ENCODE measurements at places on chromosomes 2 and 18.

- no peak for DNase-seq
These were observed 48.5 kb downstream of the SERPINB7 start for GRCh38 chr18:63823516-63824219.

GRCh38 chr2:199659207-199659606 is 191.8 kb downstream of the FTCDNL1 start:
- DNase-seq = peak; percentile 3

GRCh38 chr2:101706121-101706818 is 8.8 kb downstream of the MAP4K4 start:
- no peak for DNase-seq

DNA sequence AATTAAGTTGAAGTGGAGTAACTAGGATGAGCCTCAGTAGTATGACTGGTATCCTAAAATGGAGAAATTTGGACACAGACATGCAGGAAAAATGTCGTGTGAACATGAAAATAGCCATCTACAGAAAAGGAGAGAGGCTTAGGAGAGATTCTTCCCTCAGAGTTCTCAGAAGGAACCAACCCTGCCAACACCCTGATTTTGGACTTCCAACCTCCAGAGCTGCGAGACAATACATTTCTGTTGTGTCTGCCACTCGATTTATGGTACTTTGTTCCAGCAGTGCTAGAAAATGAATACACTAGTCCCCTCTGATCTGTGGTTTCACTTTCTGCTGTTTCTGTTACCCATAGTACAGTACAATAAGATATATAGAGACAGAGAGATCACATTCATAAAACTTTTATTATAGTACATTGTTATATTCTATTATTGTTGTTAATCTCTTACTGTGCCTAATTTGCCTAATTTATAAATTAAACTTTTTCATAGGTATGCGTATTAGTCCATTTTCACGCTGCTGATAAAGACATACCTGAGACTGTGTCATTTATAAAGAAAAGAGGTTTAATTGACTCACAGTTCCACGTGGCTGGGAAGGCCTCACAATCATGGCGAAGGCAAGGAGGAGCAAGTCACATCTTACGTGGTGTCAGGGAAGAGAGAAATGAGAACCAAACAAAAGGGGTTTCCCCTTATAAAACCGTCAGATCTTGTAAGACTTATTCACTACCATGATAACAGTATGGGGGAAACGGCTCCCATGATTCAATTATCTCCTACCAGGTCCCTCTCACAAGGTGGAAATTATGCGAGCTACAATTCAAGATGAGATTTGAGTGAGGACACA is 41.3 kb downstream of the PLEKHA3 start:
- no peak for DNase-seq

DNA sequence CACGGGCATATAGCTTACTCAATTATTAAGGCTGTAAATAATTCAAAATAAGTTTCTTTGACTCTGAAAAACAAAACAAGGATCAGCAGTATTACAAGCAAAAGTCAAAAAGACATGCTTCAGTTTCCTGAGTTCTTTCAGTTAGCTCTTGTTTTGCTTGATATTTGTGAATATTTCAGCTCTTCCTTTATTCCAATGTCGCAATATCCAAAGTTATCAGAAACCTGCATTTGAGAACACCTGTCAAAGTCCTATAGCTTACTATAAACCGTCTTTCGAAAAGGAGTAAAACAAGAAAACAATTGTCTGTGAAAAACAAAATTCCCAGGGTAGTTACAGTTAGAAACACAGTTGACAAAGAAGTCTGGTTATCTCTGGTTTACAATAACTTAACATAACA is 14.7 kb downstream of the CYP27A1 start:
- DNase-seq = no peak

- DNase-seq = no peak
These were observed 23.4 kb upstream of the UGP2 start for GRCh38 chr2:63818271-63818670.

GRCh38 chr2:111007757-111008688 is 112.7 kb upstream of the BCL2L11 start:
- no peak for DNase-seq

GRCh38 chr2:226337941-226338600 is 461.5 kb downstream of the IRS1 start:
- DNase-seq = no peak

GRCh38 chr2:161173541-161174194 is 13.4 kb downstream of the TANK start:
- DNase-seq = no peak

GRCh38 chr2:29336341-29337241 is 221.4 kb downstream of the CLIP4 start:
- no peak for DNase-seq

DNA sequence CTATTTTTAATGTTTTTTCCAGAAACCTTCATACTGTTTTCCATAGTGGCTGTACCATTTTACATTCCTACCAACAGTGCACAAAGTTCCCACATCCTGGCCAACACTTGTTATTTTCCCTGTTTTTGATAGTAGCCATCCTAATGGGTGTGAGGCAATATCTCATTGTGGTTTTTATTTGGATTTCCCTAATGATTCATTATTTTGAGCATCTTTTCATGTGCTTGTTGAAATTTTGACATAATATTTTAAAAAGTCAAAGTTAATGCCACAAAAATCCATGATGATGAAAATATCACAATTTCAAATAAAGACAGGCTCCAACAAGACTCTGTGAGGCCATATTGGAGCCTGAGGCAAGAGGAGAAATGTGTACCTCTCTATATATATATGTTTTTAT is 50.2 kb downstream of the VWA3B start:
- no peak for DNase-seq

DNA sequence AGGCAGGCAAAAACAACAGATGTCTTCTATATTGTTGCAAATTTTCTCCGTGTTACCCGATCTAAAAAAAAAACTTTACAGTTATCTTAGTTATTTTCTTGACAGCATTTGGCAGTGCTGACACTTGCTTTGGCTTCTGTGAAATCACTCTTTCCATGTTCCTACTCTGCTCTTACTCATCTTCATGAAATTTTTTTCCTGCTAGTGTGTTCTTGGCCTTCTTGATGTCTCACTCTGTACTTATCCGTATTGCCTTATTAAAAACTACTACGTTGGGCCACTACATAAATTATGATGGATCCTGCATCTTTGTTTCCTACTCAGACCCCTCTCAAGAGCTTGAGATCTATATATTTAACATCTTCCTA is 134.4 kb downstream of the IKZF2 start:
- DNase-seq = no peak

DNA sequence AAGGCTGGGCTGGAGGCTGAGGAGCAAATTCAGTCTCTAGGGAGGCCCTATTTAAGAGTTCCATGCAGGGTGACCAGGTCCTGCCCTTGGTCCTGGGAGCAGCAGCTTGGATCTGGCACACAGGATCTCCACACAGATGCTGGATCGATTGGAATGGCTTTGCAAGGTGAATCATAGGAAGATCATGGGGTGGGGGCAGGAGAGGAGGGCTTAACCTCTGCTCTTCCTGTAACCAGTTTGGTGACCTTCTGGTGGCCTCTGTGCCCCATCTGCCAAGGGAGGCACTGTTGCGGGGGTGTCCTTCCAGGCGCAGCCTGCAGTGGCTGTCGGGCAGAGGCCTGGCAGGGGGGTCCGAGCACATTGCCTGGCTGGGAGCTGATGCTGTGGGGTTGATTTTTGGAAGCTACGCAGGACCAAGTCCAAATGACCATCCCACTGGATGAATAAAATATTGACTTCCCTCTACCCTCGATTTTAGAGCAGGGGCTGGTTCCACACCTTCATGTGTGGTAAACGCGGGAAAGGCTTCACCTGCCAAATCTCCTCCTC is 79.7 kb downstream of the EDAR start:
- no peak for DNase-seq

- DNase-seq = no peak
These were observed 110.1 kb downstream of the LYPD1 start for GRCh38 chr2:132559921-132560320.

GRCh38 chr2:9844576-9844975 is 1.3 kb downstream of the TAF1B start:
- no peak for DNase-seq

- DNase-seq = no peak
These were observed 718 bp upstream of the TNP1 start for GRCh38 chr2:216860426-216861137.

DNA sequence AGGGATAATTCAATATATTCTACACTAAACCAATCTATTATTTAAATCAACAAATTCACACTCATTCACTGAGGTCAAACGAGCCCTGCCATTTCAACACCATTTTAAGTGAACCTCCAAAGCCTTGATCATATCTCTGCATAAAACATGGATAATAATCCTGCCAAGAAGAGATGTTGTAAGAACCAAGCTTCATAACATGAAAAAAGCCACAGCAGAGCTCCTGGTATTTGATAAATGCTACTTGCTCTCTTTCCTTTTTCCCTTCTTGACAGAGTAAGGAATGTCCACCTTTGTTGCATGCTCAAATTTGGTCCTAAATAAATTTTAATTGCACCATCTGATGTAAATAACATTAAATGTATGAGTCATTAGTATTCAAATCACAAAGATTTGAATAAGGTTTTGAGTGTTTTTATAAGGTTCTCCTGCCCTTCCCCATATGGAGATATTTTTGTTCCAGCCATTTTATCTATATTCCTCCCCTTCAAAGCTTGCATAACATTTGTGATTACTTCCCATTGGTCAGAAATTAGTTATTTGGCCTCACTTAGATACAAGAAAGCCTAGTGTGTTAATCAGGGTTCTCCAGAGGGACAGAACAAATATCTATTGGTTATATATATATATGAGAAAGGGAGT is 318.8 kb downstream of the RND3 start:
- no peak for DNase-seq

- peak; percentile 14 for DNase-seq
These were observed 131.5 kb downstream of the ATP9B start for GRCh38 chr18:79200546-79201268.

- DNase-seq = no peak
These were observed 537.9 kb downstream of the EPHA4 start for GRCh38 chr2:221034026-221034701.

DNA sequence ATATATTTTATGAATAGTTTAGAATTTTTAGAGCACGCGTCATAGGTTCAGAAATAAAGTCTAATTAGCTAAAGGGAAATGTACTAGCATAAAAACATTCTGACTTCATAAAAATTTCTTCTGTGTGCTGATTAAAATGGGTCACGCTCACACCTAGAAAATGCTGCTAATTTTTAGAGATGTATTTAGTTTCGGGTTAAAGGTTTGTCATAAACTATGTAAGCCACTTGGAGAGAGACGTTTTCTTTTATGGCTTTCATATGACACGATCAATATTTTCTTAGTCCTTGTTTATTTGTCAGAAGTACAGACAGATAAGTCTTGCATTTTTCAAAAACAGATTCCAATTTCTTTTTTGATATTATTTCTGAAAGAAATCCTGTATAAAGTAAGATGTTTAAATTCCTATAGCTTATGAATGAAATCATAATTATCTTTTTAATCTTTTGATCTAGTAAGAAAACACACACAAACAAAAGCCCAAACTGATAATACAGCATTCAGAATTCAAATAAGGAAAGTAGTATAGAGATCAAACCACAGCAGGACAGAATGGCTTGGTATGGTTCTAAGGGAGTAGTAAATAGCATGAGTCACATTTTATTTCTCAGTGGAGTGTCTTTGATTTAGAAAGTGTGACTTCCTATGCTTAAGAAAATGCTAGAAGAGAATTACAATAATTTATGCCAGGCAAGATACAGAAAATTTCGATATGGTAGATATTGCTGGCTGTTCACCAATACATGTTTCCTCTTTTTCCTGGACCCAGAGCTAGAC is 236.6 kb downstream of the GPD2 start:
- DNase-seq = no peak

DNA sequence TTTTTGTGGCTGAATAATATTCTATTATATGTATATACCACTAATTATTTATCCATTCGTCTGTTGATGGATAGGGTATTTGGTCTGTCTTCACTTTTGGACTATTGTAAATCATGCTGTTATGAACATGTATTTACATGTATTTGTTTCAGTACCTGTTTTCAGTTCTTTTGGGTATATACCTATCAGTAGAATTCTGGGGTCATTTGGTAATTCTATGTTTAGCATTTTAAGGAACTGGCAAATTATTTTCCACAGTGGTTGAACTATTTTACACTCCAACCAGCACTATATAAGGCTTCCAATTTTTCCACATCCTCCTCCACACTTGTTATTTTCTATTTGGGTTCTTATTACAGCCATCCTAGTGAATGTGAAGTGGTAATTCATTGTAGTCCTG is 12.4 kb upstream of the TANK start:
- DNase-seq = no peak

GRCh38 chr18:75923169-75923568 is 495.7 kb upstream of the SMIM21 start:
- peak; percentile 69 for DNase-seq

DNA sequence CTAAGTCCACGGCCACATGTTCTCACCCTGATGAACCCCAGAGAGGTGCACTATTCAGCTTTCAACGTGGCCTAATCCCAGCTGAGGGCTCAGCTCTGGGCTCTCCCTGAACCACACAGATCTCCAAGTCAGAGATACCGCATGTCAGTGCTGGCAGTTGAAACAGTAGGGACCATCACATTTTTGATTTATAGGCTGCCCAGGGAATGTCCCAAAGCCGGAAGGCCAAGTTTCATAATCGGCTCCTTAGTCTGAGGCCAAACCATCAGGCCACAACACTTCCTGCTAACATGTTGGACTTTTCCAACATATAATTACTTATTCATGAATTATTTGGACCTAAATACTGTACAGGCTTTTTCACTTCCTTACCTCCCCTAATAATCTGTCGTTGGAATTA is 91.9 kb upstream of the KLHL29 start:
- DNase-seq = no peak

GRCh38 chr2:37645362-37645761 is 26.1 kb downstream of the CDC42EP3 start:
- DNase-seq = no peak

DNA sequence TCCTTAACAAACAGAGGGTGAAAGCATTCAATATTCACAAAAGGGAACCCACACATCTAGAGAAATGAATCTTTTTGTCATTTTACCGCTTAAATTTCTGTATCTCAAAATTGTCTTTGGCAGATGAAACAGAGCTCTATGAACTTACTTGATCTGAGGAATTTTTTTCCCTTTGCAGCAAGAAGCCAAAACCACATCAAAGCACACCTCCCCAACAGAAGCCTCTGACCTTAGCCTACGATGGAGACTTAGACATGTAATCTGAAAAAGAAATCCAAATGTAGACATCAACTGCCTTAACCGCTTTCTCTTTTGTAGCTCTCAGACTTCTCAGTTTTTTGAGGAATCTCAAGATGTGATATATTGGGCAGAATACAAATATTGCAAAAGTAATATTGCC is 287.9 kb upstream of the HNMT start:
- no peak for DNase-seq
